ENCODE measurements at places on chromosomes 2 and 18.
A peak's percentile ranks its signal among the peaks of the same experiment; 100 is the strongest.

DNA sequence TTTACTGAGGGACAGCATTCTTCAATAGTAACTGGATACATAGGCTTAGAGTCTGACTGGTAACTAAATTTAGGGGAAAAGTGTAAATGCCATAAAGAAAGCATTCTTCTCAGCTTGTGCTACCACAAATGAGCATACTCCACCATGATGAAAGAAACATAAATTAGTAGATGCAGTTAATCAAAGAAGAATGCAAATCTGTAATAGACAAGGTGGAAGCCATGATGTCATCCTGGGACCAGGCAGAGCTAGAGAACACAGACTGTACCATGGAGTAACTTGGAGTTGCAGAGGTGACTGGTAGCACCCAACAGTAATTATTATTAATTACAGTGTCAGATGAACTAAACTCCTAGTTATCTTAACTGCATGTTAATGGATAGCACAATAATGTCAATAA is 51.7 kb downstream of the RBKS start:
- DNase-seq = no peak

DNA sequence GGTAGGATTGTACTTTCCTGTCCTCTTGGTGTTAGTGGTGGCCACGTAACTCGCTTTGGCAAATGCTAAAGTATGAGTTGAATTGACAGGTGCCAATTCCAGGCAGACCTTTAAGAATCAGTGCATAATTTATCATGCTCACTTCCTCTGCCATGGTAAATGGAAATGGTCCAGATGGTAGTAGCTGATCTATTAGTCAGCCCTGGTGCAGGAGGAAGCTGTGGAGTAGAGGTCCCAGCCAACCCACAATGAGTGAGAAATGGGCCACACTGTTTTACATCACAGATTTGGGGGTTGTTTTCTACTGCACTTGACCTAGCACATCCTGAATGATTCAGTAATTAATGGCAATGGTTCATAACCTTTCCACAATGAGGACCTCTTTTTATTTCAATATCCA is 104.4 kb downstream of the RGPD3 start:
- no peak for DNase-seq

DNA sequence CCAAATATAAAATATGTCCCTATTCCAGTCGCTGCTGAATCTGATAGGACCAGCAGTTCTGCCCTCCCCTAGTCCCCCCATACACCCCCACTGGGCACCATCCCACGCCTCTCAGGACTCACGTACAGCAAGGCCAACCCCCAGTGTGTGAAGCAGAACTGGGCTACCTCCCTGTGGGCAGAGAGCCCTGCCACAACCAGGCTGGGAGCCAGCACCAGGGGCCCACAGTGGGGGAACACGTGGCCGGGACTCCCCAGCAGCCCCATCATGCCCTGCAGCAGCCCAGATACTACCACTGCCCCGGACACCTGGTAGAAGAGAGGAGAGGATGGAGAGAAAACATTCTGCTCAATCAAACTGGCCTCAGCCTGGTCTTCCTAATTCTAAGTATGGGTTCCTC is 1.3 kb downstream of the SLC23A3 start:
- DNase-seq = no peak

DNA sequence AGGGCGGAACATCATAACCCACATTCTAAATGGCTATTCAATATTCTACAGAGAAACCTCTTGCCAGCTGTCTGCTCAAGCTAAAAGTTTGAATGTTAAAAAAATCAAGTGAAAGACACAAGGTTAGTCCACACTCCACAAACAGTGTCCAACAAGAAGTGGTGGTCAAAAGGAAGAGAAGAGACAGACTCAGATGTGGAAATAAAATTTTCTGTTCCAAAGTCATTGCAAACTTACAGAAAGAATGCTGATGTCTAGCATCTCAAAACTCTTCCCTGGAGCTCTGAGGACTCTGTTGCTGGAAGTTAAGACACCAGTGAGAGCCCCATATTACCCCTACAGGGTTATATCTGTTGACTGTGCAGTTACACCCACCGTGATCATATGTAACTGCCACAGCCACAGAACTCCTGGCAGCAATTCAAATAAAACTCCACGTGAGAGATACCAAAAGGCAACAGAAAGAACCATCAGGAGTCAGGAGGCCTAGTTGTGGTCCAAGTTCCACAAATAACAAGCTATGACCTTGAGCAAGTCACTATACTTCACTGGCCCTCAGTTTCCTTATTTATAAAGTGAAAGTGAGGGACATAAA is 60.9 kb downstream of the AAK1 start:
- DNase-seq = no peak

GRCh38 chr2:113118263-113118657 is 9.1 kb upstream of the IL1RN start:
- DNase-seq = no peak

- DNase-seq = no peak
Observed at GRCh38 chr2:101854877-101855276, 136.9 kb upstream of the IL1R2 start.

DNA sequence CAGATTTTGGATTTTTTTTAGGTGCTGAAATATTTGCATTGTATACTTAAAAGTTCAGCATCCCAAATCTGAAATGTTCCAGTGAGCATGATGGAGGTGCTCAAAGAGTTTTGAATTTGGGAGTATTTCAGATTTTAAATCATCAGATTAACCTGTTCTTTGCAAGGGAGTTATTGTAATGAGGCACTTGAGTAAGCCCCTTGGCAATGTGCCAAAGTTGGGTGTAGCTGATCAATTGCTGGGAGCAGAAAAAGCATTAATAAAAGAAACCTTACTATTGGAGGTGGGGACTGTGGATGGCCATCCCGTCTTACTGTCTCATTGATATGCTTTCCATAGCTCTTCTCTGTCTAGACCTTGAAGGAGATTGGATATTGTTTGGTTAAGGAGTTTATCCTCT is 28.3 kb downstream of the MALT1 start:
- DNase-seq = no peak

DNA sequence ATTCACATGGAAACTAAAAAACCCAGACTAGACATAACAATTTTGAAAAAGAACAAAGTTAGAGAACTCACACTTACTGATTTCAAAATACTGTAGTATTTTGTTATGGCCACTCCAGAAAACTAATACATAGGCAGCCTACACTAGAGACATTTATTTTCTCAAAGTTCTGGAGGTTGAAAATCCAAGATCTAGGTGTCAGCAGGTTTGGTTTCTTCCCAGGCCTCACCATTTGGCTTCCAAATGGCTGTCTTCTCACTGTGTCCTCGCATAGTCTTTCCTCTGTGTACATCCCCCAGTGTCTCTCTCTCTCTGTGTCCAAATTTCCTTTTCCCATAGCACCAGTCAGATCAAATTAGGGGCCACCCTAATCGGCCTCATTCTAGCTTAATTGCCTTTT is 95.0 kb downstream of the NR4A2 start:
- DNase-seq = no peak

- no peak for DNase-seq
Observed at GRCh38 chr2:27378096-27378808, 2.3 kb downstream of the ZNF513 start.

DNA sequence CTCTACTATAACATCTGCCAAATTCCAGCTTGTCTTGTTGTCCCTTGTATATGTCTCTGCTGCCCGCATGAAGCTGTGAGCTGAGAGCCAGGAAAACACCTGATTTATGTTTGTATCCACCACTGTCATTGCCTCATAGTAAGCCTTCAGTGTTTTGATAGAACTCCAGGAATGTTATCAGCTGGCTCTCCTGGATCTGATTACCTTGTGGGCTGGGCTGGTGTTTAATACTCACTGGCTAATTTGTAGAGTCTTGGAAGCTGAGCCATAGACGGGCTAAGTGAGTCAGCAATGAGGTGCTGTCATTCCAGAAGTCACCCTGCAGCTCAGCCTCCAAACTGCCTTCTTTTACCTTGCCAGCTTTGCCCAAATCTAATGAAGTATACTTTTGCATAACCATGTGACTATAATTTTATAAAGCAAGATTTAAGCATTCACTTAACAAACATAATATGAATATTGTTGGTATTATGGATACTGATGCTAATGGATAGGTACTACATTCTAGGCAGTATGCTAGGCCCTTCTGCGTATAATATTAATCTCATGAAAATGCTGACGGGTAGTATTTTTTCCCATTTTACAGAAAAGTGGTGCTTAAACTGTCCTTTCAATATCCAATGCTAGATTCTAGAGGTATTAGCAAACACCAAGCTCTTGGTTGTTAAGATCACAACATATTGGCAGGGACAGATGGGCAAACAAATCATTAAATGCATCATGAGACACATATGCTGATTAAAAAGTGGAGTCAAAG is 62.7 kb upstream of the GATA6 start:
- no peak for DNase-seq

DNA sequence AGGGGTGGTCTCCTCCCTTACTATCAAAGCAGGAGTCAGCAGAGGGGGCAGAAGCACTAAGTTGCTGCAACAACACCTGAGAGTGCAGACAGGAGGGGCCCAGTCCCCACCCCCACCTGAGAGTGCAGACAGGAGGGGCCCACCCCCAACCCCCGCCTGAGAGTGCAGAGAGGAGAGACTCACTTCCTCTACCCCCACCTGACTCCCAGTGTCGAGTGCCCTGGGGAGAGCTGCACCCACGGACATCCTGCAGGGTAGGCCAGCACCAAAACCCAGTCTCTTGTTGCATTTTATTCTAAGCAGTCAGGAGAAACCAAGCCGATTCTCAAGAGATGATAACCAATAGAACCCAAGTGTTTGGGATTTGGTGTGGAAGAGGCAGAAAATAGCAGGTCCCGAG is 78.4 kb downstream of the NAPG start:
- DNase-seq = no peak

DNA sequence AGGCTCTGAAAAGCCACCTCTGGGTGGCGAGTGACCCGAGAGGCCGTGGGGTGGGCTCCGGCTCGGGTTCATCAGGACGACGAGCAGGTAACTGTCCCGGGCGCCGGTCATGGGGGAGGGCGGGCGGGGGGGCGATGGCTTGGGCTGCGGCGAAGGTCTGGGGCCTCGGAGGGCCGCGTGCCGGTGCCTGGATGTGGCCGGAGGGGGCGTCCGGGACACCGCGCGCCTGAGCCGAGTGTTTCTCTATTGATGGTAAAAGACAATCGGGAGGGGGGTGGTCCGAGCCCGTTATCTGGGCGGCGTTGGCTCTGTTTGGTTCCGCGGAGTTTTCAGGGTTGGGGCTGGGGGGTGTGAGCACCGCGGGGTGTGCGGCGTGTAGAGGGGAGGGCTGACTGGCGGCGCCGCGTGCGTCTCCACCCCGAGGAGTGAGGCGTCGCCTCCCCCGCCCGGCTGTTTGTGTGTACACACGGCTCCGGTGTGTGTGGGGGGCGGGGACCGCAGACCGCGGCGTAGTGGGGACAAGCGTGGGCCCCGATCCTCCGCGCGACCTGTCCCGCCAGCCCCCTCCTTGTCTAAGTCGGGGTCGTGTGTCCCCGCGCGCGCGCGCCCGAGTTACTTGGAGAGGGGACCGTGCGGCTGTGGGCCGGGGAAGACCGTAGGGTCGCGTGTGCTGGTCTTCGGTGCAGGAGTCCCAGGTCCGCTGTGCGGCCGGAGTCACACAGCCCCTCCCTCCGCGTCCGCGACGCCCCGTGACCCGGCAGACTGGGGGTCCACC is 1.6 kb downstream of the CTIF start:
- no peak for DNase-seq

- DNase-seq = peak; percentile 85
Observed at GRCh38 chr18:54261894-54262293, 7.4 kb upstream of the POLI start.

DNA sequence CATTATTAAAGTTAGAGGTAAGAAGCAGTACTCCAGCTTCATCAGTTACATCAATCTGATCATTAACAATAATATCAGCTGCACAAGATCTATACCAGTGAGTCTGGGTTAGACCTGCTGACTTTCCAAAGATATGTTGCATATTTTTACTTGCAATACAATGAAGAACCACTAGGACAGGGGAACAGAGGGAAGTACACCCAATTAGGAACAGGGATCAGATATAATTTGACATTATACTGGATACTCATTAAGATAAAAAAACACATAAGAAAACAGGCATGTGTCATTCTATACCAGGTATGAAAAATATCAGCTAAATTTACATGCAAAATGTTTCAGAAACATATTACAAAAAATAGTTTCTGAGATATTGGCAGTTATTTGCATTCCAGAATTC is 995.1 kb upstream of the DDX18 start:
- no peak for DNase-seq

- no peak for DNase-seq
Observed at GRCh38 chr2:989781-990467, 39.3 kb downstream of the SNTG2 start.

- DNase-seq = no peak
Observed at GRCh38 chr2:162928356-162928755, 89.8 kb upstream of the KCNH7 start.

GRCh38 chr2:17166506-17166905 is 351.7 kb downstream of the RAD51AP2 start:
- no peak for DNase-seq

DNA sequence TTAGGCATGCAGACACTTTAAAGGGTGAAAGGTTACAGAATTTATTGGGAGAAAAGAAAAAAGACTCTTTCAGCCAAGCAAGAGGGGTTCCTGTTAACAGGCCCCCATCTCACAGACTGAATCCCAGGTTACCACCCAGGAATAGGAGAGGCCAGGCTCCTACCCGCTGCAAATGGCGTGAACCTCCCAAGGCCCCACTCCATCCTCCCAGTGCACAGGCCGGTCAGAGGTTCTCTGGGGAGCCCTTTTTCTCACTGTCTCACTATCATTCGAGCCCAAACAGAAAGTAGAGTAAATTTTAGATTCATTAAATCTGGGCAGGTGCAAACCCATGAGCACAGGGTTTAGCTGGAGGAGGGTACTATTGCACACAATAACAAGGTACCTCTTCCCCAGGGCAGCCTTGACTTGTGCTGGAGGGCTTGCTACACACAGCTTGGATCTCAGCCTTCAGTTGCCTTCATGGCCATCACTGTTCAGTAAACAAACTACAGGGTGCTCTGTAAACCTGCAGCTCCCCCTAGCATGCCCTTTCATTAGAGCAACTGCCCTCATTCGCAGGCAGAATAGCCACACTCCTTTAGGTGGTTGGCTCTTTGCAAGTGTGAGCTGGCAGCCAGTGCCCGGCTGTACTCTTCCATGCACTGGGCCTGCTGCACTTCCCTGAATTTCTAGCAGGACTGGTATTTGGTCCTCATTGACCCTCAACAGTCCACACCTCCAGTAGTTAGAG is 7.3 kb upstream of the PLEK start:
- no peak for DNase-seq

GRCh38 chr2:96839293-96839874 is 4.4 kb downstream of the ANKRD23 start:
- DNase-seq = no peak

- DNase-seq = no peak
Observed at GRCh38 chr2:131426727-131427126, 49.2 kb upstream of the TUBA3D start.

- no peak for DNase-seq
Observed at GRCh38 chr18:61891894-61892293, 913 bp downstream of the RNF152 start.

GRCh38 chr18:6836331-6836730 is 106.8 kb downstream of the ARHGAP28 start:
- no peak for DNase-seq

DNA sequence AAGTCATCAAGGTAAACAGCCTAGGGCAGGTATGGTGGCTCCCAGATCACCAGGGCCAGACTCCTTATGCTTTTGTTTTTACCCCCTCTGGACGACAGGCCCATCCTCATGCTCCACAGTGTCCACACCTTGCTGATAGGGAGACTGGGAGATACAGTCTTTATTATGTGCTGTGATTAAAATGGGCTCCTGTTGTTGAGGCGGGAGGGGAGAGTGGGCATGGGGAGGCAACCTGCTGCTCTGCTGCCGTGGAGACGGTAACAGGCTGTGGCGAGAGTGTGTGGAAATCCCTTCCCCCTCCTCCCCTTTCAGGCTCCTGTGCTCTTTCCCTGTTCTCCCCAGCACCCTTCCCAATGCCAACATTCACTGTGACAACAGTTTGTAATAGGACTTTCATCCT is 38.2 kb upstream of the PNO1 start:
- no peak for DNase-seq
